ENCODE measurements at places on chromosomes 4 and X. TPM values are rescaled to one million over a fixed set of nuclear protein-coding genes. Genes with fewer than 3 reads are reported as not detected.

SATL1 gene
- not detected for total RNA-seq

XKRX gene
- under 0.01 TPM for total RNA-seq

MAGEE2 gene
- not detected for total RNA-seq

HTR2C gene
- not detected for total RNA-seq

UXT gene
- total RNA-seq: 143 TPM
